ENCODE measurements at places on chromosomes 1 and 21.

GRCh38 chr1:245587435-245588115 lies 432.8 kb downstream of the KIF26B start:
- no peak for DNase-seq

DNA sequence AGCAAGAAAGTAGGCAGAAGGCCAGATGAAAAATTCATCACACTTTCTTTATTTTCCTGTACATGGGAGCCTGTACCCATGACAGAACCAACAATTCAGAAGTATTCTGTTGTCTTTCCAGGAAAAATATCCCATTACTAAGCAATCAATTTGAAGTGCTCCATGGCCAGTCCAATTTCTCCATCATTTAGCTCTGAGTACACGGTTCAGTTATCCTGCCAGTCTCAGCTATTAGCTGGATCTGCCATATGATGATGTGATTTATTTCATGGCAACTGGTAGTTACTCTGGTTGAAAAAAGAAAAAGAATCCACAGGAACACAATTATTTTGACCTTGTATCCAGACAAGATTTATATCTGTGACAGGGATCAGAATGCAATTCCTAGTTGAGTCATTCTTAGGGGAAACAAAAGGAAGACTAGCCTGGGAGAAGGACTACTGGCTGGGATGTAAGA lies 70.6 kb upstream of the GORAB start:
- no peak for DNase-seq

- DNase-seq, result no peak
These were observed 98.2 kb downstream of the CACHD1 start for GRCh38 chr1:64568171-64568450.

DNA sequence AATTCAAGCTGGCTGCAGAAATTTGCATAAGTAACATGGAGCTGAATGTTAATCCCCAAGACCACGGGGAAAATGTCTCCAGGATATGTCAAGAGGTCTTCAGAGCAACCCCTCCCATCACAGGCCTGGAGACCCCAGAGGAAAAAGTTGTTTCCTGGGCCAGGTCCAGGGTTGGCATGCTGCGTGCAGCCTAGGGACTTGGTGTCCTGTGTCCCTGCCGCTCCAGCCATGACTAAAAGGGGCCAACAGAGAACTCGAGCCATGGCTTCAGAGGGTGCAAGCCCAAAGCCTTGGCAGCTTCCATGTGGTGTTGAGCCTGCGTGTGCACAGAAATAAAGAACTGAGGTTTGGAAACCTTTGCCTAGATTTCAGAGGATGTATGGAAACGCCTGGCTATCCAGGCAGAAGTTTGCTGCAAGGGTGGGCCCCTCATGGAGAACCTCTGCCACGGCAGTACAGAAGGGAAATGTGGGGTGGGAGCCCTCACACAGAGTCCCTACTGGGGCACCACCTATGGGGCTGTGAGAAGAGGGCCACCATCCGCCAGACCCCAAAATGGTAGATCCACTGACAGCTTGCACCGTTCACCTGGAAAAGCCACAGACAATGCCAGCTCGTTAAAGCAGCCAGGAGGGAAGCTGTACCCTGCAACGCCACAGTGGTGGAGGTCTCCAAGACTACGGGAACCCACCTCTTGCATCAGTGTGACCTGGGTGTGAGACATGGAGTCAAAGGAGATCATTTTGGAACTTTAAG lies 222.9 kb downstream of the COP1 start:
- no peak for DNase-seq

- DNase-seq, result no peak
These were observed 3.3 kb upstream of the FAM78B start for GRCh38 chr1:166170075-166170474.

GRCh38 chr1:178412400-178412770 lies 84.4 kb downstream of the CLEC20A start:
- DNase-seq, result no peak

DNA sequence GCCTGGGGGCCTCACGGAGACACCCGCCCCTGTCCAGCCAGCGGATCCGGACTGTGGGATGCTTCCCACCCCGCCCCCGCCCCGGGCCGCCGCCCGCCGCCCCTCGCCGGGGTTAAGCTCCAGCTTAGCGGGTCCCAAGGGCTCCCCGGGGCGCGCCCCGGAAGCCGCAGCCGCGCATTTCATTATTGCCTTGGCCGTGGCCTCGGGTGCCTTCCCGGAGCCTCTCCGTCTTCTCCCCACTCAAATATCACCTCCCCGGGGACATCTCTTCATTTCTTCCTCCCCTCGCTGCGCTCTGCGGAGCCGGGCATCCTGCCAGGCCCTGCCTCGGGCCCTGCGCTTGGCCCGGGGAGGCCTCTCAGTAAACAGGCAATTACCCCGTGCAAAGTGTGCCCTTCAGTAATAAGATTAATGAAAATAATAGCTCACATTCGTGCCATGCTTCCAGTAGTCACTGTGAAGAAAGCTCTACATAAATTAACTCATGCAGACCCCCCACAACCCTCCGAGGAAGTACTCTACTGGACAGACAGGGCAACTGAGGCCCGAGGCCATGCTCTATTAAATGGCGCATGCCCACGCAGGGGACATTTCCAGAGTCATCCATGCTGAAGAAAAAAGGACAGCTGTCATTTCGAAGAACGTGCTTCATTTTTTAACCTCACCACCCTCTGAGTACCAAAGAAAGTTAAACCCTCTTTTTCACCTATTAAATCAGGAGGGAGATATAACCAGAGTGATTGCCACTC lies 49.9 kb upstream of the LAPTM5 start:
- DNase-seq, result no peak

DNA sequence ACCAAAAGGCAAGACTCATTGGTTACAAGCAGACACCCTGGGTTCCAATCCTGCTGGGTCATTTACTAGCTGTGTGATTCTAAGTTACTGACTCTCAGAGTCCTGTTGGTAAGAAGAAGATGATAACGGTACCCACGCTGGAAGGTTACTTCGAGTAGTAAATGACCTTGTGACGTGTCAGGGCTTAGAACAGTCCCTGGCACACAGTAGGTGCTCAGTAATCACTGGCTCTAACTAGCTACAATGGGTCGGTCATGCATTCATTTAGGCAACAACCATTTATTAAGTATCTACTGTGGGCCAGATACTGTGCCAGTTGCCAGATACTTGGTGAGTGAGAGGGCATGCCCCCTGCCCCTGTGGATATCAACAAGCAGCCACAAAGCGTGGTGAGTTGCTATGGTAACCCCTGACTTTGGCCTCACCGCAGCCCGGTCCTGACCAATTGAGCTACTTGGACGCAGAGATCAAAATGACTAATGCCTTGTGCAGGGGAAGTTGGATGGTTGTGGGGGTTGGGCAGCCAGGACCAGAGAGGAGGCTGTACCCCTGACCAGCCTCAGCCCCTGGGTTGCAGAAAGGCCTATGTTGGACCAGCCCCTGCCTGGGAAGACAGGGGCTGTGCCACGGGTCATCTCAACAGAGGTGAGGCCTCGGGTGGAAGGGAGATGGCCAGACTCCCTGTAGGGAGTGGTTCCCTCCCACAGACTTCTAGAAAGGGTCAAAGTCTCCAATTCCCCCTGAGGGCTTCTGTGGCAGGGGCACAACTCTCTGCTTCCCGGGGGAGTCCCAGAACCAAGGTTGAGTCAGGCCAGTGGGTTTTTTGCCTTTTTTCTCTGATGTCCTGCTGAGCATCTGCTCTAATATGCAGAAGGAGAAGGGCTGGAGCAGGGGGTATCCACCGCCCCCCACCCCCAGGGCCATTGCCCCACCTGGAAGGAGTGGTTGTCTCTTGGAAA lies 16.0 kb downstream of the DHRS3 start:
- DNase-seq, result no peak

DNA sequence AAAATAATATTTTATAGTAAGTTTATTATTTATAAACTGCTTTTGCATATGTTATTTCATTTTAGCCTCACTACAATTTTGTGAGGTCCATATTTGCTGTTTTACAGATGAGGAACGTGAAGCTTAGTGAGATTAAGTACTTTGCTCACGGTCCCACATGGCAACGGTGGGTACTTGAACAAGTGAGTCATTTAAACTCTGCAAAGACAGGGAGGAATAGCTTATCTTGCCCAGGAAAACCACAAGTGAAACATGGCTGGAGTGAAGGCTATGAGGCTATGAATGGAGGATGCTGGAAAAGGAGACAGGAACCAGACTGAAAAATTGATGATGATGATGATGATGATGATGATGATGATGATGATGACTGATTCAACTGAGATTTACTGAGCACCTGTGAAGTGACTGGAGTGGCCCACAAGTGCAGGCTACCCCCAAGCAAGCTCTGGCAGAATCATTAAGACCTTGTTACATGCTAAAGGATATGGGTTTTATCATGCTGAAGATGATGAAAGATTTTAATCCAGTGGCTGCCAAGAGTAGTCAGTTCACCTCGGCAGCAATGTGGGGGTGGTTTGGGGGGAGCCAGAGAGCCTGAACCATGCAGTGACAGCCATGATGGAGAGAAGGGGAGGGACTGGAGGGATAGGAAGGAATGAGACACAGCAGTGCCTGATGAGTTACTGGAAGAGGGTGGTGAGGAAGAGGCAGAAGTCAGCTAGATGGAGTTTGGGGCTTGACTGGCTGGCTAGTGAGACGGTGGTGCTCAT lies 1.4 kb upstream of the ABCA4 start:
- no peak for DNase-seq

- DNase-seq, result no peak
These were observed 59.9 kb downstream of the SIPA1L2 start for GRCh38 chr1:232570007-232570406.

DNA sequence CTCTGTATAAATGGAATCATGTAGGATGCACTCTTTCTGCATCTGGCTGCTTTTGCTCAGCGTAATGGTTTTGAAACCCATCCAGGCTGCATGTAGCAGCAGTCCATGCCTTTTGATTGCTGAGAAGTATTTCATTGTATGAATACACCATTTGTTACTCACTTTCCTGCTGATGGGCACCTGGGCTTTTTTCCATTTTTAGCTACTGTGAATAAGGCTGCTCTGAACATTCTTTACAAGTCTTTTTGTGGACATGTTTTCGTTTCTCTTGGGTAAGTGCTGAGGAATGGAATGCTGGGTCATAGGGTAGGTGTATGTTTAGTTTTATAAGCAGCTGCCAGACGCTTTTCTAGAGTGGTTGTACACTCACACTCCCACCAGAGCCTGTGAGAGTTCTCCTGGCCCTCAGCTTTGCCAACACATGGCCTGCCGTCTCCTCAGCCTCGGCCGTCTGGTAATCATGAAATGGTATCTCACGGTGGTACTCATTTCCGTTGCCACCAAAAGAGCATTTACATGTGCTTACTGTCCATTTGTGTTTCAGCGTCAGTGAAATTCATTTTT lies 22.7 kb downstream of the SLX9 start:
- DNase-seq, result no peak

GRCh38 chr1:32754317-32755097 lies 51.9 kb upstream of the SYNC start:
- DNase-seq, result peak; percentile 14

DNA sequence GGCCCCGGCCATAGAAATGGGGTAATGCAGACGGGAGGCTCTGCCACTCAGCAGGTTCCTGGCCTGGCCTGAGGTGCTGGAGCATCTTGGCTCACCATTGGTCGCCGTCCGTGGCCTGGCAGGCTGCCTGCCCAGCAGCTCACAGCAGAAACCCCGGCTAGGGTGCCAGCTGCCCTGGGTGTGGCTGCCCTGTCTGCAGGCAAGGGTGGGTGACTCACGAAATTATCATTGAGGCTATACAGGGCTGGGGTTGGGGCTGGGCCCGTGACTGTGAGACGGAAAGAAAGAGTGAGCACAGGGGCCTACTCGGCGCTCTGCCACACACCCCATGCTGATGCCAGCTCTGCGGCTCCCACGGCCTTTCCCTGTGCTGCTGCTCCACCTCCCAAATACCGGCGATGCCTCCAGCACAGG lies 8.0 kb upstream of the PKP1 start:
- DNase-seq, result no peak

GRCh38 chr1:153536012-153536670 lies 350 bp upstream of the S100A6 start:
- peak; percentile 63 for DNase-seq

DNA sequence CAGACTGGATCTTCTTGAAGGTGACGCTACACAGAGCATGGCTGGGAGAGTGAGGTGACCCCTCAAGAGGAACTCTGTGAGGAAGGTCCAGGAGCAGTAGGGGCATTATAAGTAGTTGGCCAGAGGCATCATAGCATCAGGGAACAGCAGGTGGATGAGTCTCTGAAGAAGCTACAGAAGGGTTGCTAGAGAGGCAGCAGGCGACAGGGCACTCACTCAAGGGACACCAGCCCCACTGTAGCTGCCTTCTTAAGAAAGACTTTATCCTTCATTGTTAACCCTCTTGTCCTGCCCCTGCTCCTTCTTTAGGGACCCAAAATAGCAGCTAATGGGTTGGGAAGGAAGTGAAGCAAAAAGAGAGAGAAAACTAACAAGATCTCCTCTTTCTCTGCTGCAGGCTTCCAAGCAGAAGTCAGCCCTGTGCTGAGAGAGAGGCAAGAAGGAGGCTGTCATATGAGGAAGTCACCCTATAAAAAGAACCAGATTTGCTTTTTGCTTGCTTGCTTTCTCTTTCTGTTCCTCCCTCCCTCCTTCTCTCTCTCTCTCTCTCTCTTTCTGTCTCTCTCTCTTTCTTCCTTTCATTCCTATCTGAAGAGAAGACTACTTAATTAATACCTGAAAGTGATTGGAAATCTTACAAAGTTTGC lies 7.7 kb upstream of the CD5L start:
- no peak for DNase-seq

DNA sequence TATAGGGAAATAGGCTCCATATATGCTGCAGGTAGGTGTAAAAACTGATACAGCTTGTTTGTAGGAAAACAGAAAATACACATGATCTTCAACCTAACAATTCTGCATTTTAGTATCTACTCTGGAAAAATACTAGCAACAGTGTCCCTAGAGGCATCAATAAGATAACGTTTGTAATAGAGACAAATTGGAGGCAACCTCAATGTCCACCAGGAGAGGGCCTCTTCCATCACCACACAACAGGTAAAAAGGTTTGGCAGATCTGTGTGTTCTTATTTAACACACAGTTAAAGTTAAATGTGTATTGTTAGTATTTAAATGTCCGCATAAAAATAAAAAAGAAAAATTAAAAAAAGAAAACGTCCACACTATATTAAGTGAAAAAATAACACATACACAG lies 5.4 kb downstream of the EIF2D start:
- no peak for DNase-seq

DNA sequence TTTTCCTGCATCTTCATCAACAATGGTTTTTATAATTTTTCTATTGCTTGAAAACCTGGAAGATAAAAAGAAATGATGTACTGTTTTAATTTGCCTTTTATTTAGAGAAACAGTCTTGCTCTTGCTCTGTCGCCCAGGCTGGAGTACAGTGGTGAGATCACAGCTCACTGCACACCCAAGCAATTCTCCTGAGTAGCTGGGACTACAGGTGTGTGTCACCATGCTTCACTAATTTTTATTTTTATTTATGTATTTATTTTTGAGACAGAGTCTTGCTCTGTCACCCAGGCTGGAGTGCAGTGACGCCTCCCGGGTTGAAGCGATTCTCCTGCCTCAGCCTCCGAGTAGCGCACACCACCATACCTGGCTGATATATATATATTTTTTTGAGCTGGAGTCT lies 43.0 kb upstream of the RPL11 start:
- no peak for DNase-seq

GRCh38 chr1:203629016-203629506 lies 2.4 kb downstream of the ATP2B4 start:
- DNase-seq, result no peak

Measured in stimulated activated CD4-positive, alpha-beta T cell treated with anti-CD3 and anti-CD28 coated beads, Interleukin-1b, Interleukin-23, amount 100 ng/mL, for 1 hour (primary cell).